ENCODE measurements at places on chromosomes 4 and X.
A peak's percentile ranks its signal among the peaks of the same experiment; 100 is the strongest.

DNA sequence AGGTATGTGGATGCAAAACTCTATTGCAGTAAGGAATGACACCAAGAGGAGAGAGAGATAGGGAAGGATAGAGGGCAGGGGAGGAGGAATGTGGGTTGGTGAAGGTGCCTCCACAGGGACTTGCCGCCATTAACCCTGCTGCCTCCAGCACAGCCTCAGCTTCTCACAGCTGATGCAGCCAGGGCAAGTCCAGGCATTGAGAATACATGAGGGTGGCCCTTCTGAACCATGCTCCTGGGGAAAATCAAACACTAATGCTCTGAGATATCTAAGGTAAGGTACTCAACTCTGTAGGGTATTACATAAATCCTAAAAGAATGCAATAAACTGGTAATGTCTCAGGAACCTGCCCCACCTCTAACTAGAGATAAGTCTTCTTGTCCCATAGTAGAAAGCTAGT, 28.7 kb downstream of the UGT2B7 start:
- DNase-seq: no peak

GRCh38 chrX:98409867-98410266, 1526.2 kb downstream of the RPA4 start:
- no peak for DNase-seq

GRCh38 chrX:43676971-43677572, 21.0 kb downstream of the MAOA start:
- DNase-seq: no peak

- DNase-seq: no peak
Observed at GRCh38 chrX:22147214-22147613, 115.1 kb downstream of the PHEX start.

GRCh38 chrX:37685381-37686359, at the start of gene XK:
TSS of gene XK (plus strand) at chrX:37685791. CDS start at chrX:37685962, 171 bp downstream.
- peak; percentile 39 for DNase-seq

GRCh38 chr4:6633091-6633906, 7.2 kb upstream of the MRFAP1 start:
- DNase-seq: no peak

GRCh38 chr4:61505773-61506685, 305.9 kb downstream of the ADGRL3 start:
- no peak for DNase-seq

- no peak for DNase-seq
Observed at GRCh38 chrX:13372203-13372980, 52.5 kb upstream of the ATXN3L start.

DNA sequence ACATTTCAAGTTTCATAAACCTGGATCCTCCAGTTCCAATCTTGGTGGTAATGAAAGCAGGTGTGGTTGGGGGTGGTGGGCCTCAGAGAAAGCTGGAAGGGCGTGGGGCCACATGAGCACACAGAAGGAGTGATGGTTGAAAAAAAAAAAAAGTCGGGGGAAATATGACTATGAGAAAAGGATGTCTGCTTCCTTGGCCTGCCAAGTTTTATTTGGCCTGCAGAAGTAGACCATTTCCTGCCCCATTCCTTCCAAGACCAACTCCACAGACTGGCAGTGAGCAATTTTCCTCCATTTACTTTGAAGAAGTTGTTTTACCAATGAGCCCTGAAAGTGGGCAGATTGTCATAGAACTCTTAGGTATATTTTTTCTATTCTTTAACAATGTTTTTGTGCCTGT, 43.3 kb downstream of the LNX1 start:
- no peak for DNase-seq

DNA sequence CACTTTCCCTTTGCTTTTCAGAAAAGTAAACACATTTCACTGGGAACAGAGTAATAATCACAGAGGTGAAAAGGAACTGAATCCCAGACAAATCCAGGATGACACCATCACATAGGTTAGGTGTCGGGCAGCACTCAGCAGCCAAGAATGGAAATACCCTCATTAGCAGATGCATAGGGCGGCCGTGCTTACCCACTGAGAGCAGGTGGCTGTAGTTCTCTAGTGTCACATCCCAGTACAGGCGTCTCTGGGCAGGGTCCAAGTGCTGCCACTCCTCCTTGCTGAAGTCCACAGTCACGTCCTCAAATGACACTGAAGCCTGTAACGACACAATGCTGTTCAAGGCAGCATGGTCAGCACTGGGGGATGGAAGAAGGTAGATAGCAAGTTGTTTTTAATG, 26.9 kb downstream of the ZNF41 start:
- DNase-seq: no peak

- DNase-seq: no peak
Observed at GRCh38 chr4:177574446-177574845, 132.2 kb upstream of the AGA start.

GRCh38 chrX:9770319-9770718, 4.7 kb upstream of the GPR143 start:
- DNase-seq: no peak

GRCh38 chr4:76690011-76690905, 207.7 kb downstream of the SOWAHB start:
- no peak for DNase-seq

DNA sequence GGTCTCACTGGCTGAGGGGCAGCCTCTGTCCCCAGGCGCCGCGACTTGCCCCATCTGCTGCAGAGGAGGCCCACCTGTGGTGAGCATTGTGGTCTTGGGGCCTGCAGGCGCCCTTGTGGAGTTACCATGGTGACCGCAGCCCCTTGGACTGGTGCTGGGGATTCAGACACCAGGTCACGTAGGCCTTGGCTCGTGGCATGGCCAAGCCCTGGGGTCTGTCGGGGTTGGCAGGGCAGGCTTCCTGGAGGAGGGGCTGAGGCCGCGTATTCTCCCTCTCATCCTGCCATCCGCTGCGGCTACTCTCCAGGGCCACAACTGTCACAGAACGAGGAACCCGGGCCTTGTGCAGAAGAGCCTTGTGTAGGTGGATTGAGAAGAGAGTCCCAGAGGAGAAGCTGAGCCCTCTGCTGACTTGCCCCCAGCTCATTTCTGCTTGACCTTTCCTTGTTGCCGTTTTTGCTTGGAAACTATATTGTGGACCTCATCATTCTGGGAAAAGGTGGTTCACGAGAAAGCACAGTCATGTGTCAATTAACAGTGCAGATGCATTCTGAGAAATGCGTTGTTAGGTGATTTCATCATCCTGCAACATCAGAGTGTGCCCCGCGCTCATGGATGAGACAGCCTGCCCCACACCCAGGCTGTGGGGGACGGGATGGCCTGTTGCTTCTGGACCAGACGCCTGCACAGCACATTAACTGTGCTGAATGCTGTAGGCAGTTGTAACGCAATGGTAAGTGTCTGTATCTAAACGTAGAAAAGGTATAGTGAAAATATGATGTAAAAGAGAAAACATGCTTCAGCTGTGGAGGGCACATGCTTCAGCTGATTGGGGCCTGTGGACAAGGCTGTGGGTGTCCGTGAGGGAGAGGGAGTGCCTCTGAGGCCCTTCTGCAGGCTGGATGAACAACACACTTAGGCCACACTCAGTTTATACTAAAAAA, 38.5 kb downstream of the TRMT44 start:
- DNase-seq: no peak

DNA sequence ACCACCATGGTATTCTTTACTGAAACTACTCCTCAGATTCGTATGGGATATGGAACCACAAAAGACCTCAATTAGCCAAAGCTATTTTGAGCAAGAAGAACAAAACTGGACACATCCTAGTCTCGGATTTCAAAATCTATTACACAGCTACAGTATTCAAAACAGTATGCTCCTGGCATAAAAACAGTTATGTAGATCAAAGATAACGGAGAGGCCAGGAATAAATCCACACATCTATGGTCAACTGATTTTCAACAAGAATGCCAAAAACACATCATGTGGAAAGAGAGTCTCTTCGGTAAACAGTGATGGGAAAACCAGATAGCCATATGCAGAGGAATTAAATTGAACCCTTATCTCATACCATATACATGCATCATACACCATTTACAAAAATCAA, 155.3 kb downstream of the SPCS3 start:
- DNase-seq: no peak

- DNase-seq: no peak
Observed at GRCh38 chrX:41382714-41383645, 49.0 kb downstream of the DDX3X start.

DNA sequence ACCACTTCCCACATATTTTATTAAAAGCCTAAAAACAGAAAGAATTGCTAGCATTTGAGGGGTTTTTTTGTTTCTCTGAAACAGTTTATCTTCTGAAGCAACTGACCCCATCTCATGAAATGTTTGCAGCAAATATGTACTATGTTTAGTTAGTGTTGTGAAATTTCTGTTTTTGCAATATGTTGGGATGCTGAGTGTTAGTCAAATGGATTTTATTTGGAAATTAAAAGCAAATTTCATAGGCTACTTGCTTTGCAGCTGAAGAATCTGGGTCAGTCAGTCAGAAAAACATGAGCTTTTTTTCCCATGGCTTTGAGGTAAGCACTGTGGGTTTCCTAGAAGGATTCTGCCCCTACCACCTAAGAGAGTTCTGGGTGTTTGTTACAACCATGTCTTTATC, 184.9 kb upstream of the DKK2 start:
- DNase-seq: no peak

DNA sequence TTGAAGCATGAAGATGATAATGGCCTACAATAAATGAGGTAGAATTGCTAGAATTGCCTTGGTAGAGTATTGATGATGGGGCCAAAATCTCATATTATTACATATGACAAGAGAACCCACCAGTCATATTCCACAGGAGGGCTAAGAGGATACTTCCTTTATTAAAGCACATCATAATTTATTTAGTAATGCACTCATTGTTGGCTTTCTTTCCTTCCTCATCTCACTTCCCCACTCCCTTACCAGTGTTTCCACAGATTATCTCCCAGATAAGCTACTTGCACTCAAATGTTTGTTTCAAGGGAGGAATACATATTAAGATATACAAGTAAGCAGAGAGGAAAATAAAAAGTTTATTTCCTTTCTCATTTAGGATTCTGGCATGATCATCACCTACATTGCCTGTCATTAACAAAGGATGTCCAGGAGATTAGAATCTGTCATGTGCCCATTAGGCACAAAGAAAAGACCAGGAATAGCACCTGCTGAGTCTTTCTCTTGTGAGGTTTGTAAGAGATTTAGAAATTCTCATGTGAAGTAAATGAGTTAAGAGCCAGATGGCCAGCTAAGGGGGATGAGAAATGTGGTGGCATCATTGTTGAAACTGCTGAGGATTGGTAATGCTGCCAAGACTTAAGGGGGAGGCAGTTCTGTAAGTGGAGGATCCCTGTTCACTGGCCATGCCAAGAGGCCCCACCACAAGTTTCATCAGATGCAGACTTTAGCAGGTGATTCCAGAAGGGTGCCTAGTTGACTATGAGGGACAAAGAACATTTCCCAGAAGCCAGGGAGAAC, 52.4 kb upstream of the PRDM8 start:
- DNase-seq: no peak

DNA sequence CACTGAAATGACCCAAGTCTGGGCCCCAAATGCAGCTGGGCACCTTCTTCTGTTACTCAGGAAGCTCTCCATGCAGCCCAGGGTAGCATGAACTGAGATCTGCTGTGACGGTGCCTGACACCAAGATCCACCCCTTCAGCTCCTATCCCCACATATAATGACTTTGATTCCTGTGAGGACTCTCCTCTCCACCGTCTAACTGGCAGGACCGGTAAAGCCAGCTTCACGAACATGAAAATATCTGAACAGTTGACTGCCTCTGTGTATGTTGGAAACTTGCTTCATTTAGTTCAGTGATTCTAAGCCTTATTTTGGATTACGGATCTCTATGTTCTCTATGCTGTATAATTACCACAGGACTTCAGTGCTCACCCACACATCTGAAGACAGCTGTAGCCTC, 115.5 kb upstream of the TMEM150C start:
- no peak for DNase-seq

- DNase-seq: no peak
Observed at GRCh38 chrX:94686071-94686470, 1012.1 kb downstream of the FAM133A start.

DNA sequence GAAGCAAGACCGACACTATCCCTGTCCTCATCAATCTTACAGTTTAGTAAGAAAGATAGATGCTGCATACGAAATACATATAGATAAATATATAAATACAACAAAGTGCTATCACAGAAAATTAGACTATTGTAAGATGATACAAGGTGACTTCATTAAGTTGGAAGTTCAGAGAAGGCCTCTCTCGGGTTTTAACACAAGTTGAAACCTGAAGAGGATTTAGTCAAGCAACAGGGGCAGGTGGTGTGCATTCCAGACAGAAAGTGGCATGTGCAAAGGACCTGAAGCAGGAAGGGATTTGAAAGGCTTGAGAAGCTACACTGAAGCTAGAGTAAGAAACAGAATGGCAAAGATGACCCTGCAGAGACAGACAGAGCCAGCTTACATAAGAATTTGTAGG, 36.5 kb downstream of the USP46 start:
- no peak for DNase-seq

- DNase-seq: no peak
Observed at GRCh38 chr4:54495091-54495490, 162.7 kb upstream of the KIT start.

- no peak for DNase-seq
Observed at GRCh38 chr4:142762280-142762679, 83.8 kb downstream of the INPP4B start.

DNA sequence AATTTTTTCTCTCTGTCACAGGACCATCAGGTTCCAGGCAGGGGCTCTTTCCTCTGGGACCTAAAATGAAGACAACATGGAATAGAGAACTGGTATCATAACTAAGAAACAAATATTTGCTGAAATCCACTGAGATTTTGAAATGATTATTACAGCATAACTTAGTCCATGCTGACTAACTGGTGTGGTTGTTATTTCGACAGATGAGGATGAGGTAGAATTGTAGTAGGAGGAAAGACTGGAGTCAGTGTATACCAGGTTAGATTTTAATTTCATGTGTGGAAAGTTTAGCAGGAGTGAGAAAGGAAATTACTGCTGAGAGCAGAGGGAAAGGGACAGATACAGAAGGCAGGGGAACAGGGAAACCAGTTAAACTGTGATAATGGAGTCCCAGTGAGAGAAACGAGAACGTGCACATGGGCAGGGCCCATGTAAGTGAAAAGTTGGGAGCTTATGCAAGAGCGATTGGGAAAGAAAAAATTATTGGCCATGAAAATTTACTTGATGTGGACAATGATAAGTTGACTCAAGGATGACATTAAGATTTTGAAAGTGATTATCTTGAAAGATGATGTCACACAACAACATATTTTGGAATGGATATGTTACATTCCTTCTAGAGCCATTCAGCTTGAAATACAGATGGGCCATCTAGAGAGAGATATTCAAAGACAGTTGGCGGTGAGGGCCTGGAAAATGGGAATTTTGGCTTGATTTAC, 98.7 kb upstream of the DDIT4L start:
- no peak for DNase-seq

Data from stimulated activated naive B cell treated with anti-CD40 and anti-IgM and Interleukin-4, amounts not matched to agents 10 μg/mL and 1 μg/mL and 100 μg/mL, for 72 hours (primary cell).